ENCODE measurements at places on chromosomes 5 and 9.

DNA sequence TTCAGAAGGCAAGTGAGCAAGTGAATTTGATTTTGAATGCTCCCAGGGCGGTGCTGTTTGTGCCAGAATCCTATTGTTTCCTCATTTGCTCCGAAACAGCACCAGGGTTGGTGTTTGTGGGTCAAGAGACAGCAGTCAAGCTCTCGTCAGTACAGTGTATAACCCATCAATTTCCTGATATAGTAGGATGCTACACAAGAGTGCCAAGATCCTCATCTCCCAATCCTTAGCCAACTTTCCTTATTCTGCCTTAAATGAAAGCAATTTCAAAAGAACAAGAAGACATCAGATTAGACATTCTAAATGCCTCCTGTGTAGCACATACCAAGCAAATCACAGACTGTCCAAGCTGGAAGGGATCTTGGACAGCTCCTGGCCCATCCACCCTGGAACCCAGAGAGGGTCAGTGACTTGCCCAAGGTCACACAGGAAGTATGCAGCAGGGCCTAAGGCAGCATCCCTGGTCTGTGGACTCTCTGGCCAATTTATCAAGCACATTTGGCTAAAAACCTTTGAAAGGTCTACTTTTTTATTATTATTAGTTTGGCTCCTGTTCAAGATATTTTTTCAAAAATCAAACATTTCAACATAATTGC, 4.5 kb downstream of the WHRN start:
- no peak for DNase-seq

DNA sequence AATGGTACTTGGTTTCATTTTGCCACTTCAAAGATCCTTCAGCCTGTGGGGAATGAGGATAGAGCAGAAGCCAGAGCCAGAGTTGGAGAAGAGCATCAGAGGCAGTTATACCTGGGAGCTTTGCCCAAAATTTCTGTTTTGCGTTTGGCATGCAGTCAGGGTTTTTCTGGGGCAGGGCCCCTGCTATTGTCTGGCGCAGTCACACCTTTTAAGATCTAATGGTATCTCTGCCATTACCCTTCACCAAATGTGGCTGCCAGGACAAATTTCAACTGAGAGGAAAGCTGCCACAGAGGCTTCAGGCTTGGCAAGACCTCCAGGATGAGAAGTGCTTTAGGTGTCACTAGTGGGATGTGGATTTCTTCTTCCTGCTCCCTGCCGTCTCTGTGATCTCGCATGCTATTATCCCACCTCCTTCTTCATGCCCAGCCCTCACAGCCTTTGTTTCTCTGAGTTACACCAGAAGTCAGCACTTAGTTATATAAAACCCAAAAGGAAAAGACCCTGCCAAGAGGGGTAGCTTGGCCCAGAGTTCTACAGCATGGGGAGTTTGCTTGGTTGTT, 357.0 kb downstream of the TLE4 start:
- no peak for DNase-seq

- DNase-seq, result no peak
Measured at GRCh38 chr5:41817625-41818301, 52.5 kb downstream of the OXCT1 start.

DNA sequence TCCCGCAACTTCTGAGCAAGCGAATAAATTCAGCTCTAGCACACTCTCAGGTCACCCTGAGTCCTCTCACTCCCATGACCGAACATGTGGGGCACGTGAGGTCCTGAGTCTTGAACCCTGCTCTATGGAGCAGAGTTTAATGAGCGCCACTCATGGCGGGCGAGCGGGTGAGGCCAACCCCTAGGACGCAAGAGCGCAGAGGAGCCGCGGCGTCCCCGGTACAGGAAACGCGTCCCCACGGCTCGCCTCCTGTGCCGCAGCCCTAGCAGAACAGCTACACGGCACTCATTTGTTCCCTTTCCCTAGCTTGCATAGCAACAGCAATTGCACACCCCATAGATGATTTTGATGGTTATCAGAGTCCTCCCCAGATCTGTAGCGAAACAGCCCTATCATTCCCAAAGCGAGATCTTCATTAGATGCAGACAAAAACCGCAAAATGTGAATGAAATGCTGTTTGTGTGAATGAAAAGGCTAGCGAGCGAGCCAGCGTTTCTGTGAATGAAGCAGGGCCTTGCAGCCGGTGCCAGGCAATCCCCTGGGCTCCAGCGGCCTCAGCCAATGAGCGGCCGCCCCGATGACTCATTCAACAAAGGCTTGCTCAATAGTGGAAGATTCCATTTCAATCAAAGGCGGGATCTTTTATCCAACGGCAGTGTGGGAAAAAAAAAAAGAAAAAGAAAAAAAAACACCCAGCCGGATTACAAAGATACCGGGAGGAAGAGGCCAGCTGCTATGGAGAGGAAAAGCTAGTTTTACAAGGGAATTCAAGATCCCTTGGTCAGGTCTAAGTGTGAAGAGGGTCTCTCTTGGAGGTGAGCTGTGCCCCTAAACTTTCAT, 1.5 kb upstream of the SHC3 start:
- DNase-seq, result peak; percentile 36

DNA sequence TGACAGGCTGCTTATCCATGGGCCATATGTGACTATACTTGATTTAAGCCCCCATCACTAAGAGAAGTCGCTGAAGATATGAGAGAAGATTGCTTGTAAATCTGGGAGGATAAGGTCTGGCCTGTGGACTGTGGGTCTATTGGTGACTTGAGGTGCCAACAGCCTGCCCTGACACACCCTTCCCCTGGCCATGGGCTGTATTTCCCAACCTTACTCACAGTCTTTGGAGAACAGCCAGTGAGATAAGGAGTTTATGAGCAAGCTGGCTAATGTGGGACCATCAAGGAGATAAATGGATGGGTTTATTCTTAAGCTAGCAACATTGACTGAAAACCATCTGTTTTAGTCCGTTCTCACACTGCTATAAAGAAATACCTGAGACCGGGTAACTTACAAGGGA, 231.3 kb downstream of the ZSWIM6 start:
- DNase-seq, result no peak

GRCh38 chr5:91339063-91339705, 43.9 kb downstream of the ARRDC3 start:
- no peak for DNase-seq

DNA sequence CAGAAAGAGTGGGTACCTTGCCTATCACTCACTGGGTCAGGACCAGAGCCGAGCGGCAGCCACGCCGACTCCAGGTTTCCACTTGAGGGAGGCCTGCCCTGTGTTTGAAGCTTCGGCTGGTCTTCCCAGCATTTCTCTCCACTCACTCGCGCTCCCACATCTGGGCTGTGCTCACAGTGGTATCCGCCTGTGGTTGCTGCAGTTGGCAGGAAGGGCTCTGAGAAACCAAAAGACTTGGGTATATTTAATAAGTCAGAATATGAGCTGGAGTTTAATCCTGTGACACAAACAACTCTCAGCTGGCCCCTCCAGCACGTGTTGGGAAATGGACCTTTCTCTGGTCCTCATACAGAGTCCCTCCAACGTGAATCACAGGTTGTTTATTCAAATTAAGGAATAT, 70.9 kb downstream of the SPRY4 start:
- no peak for DNase-seq

DNA sequence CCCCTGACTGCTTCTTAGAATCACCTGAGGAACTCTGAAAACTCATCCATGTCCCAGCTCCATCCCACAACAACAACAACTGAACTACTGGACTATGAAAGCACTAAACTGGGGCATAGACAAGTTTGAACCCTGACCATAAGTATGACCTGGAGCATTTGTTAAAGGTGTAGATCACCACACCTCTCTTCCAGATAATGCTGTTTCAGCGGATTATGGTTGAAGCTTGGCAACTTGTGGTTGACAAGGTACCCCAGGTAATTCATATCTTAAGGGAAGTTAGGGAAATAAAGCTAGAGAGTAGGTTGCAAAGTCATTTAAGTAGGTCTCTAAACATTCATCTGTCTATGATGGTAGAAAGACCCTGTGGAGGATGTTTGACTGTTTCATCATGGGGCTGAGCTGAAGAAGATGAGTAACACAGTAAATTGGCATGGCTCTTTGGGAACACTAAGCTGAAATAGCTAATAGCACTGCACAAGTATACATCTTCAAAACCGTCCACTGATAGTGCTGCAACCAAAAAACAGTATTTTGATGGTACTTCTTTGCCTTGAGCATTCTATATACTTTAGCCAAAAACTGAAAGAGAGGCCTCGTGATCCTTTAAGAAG, 80.2 kb downstream of the TMEM174 start:
- no peak for DNase-seq

GRCh38 chr5:132662004-132662401, 4.0 kb downstream of the IL13 start:
- no peak for DNase-seq

GRCh38 chr5:89513299-89514044, 630.5 kb upstream of the MEF2C start:
- no peak for DNase-seq

DNA sequence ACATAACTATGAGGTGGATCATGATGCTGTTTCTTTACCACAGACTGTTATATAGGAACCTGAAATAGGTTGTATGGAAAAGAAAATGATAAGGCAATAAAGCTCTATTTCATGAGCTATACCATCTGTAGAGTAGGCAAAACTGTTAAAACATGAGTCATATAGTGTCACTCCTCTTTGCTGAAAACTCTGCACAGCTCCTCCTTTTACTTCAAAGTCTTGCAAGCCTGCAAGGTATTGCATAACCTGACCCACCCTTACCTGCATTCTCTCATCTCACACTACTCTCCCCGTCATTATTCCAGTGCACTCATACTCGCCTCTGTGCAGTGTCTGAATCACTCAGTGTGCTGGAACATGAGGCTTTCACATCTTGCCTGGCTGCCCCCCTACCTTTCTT, 790.1 kb downstream of the EFNA5 start:
- DNase-seq, result no peak

DNA sequence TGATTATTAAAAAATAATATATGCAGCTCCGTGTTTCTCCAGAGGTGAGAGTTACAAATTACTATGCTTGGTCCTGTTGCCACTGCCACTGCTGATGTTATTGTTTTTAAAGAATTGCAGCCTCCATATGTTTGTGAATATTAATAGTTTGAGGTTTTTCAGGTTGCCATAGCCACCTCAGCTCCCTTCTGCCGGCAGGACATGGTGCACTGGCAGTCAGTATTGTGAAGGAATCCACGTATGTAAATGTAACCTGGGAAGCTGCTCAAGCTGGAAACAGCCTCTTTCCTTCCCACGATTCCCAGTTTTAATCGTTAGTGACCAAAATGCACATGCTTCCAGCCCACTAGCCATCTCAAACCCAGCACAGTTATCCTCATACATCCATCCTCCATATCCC, 184.4 kb upstream of the CCNG1 start:
- no peak for DNase-seq

DNA sequence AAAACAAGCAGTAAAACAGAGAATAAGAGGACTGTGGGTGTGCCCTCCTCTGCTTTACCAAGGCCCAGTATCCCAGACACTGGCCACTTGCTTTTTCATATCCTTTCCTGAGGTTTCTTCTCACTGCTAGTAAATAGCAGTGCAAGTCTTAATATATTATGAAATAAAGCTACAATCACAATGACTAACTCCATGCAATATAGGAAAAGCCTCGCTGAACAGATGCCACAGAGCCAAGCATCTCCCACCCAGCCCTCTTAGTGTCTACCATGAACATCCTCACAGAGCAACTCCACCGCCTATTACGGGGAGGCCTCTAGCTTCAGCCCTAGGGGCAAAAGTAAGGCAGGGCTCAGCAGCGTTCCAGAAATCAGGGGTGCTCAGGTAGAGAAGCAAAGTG, 130.7 kb upstream of the LHFPL2 start:
- no peak for DNase-seq

- no peak for DNase-seq
Measured at GRCh38 chr5:72841756-72842535, 25.5 kb downstream of the TNPO1 start.

GRCh38 chr5:143714629-143715028, 97.3 kb upstream of the HMHB1 start:
- DNase-seq, result no peak

DNA sequence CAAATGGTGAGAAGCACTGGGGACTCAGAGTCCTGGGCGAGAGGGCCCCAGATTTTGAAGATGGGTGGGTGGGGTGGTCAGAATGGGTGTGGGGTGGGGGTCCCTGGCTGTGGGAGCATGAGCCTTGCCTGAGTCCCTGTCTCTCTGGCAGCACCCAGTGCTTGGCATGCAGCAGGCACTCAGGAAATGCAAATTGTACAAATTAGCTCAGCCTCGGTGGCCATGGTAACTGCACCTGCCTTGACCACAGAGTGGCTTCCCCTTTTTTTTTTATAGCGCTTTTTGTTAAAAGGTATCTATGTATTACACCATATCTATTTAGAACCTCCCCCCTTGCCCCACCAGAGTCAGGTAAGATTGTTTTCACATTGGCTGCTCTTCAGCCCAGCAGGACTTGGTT, 19.2 kb upstream of the PITX1 start:
- DNase-seq, result no peak

- DNase-seq, result no peak
Measured at GRCh38 chr9:107699231-107699630, 209.7 kb upstream of the KLF4 start.

DNA sequence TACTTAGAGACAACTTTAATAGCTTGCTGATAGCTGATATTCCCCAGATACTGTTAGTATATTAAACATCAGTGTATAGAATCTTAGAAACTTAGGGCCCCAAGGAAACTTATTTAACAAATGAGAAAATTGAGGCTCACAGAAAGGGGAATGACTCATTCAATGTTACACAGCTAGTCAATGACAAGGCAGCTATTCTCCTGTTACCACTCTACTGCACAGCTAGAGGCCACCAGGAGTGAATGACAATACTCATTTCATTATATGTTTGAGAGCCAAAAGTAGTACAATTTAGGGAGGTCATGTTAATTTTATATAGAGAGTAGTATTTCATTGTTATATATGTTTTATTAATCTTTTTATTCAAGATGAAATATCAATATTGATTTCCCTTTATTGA, 33.2 kb upstream of the PCDHB1 start:
- no peak for DNase-seq

GRCh38 chr5:73895471-73895870, 269.5 kb downstream of the ARHGEF28 start:
- no peak for DNase-seq

GRCh38 chr9:135667463-135668001, 4.4 kb downstream of the LCN9 start:
- no peak for DNase-seq

- DNase-seq, result no peak
Measured at GRCh38 chr5:57499262-57500050, 16.8 kb upstream of the ACTBL2 start.

- no peak for DNase-seq
Measured at GRCh38 chr9:115461280-115461679, 343.3 kb upstream of the TNC start.

GRCh38 chr9:113355040-113355596, 5.8 kb downstream of the BSPRY start:
- no peak for DNase-seq

GRCh38 chr5:169880012-169880663, 100.2 kb downstream of the INSYN2B start:
- DNase-seq, result no peak

GRCh38 chr9:73780916-73781315, 629.3 kb downstream of the ANXA1 start:
- DNase-seq, result no peak

DNA sequence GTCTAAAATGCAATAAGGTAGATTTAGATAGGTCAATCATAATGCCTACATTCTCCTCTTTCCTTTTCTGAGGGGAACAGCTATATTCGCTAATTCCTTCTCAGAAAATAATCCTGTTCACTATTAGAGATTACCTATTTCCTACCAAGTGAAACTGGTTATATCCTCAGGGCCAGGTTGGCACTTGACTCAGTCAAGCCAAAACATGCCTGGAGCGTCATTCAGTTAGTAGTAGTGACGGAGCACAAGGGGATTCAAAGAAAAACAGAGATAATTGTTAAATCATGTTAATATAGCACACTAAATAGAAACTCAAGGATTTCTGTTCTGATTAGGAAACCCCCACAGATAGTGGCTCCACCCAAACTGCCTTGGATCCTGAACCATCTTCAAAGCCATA, 515.4 kb upstream of the PTPRD start:
- DNase-seq, result no peak

Measured in stimulated activated CD4-positive, alpha-beta T cell treated with anti-CD3 and anti-CD28 coated beads, Interleukin-4, amount 100 ng/mL, for 4 hours (primary cell).